CMK (cell line): ENCODE measurements at places on chromosomes 11 and 22.
A peak's percentile ranks its signal among the peaks of the same experiment; 100 is the strongest.

DNA sequence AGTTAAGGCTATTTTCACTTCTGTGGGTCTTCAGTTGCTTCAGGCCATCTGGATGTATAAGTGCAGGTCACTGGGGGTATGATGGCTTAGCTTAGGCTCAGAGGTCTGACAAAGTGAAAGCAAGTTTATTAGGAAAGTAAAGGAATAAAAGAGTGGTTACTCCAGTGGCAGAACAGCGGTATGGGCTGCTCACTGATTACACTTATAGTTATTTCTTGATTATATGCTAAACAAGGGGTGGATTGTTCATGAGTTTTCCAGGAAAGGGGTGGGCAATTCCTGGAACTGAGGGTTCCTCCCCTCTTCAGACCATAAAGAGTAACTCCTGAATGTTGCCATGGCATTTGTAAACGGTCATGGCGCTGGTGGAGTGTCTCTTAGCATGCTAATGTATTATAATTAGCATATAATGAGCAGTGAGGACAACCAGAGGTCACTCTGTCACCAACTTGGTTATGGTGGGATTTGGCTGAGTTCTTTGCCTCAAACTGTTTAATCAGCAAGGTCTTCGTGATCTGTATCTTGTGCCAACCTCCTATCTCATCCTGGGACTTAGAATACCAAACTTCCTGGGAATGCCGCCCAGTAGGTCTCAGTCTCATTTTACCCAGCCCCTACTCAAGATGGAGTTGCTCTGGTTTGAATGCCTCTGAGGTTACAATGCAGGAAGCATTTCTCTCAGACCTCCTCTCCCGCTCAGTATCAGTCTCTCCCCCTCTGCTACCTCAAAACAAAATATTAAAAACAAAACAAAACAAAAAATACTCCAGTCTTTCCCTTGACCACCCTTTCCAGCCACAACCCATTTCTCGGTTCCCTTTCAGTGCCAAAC lies 106.6 kb upstream of the SLC22A12 start:
- DNase-seq: no peak

DNA sequence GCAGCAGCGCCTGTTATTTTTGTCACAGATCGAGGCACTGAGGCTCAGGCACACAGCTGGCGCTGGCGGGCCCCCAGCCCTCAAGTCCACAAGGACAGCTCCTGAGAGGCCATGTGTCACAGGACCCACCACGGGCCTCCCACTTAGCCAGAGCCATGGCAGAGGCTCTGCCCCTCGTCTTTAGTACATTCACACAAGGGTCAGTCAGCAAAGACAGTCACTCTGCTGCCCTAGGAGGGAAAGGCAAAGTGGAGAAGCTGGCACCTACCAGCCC lies 29.1 kb downstream of the GNAZ start:
- DNase-seq: no peak

GRCh38 chr11:8775734-8776133 lies 93.1 kb downstream of the RPL27A start:
- no peak for DNase-seq

DNA sequence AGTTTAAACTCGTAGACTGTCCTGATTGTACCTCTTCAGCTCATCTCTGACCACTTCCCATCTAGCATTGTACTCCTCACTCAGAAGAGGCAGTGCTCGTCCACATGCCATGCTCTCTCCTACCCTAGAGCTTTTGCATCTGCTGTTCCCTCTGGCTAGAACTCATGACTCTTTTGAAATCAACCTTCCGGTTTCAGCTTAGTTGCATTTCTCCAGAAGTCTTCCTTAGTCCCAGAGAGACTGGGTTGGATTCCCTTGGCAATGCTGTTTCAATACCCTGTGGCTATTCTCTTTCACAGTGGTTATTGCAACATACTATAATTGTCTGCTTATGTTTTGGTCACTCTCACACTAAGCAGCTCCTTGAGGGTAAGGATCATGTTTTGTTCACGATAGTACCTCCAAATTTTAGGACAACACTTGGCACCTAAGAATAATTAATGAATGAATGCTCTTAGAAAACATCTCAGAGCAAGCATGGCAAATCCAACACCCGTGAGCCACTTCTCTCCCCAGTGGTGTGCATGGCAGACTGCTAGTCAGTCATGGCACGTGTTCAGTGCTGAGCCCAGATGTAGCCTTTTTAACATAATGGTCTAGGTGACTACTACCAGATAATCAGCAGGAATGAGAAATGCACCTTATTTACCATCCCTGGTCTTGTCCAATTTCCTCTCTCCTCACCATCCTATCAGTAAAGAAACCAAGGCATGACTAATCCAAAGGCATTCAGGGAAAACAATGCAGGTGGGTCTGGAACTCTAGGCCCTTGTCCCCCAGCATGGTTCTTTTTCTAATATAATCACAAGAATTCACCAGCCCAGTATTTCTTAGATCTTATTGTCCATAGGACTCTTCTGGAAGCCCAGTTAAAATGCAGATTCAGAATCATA lies 14.5 kb downstream of the SEPTIN3 start:
- no peak for DNase-seq

DNA sequence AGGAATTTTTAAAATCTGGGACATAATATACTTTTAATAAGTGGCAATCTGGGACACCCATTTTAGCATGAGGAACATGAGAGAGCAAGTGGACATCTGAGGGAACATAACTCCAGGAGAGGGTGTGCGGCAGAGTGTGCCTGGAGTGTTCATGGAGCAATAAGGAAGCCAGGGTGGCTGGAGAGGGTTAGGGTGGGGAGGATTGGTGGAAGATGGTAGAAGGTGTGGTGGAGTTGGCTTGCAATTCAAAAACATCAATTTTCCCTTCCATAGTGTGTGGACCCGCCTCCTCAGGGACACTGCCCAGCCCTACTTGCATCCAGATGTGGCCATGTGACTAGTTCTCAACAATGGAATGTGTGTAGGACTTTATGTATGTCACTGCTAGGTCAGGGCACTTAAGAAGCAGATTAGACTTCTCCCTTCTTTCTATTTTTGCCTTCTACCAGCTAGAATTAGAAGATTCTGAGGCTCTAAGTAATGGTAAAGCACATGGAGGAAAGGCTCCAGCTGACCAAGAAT lies 4.4 kb upstream of the DENND5A start:
- DNase-seq: no peak

DNA sequence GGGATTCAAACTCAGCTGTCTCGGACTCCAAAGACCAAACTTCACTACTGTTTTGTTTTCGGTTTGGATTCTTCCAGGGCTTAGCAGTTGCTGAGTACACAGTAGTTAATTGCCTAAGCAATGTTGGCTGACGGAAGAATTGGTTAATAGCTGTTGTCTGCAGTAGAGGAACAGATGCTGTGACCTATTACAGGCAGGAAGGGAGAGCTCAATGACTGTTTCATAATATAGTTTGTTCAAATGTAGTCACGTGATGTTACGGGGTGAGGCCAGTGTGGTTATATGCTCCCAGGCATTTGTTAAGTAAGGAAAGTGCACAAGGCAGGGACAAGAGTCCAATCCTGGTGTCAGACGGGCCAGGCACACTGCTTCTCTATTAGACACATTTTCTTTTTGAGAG lies 222.6 kb upstream of the CCDC90B start:
- DNase-seq: no peak

GRCh38 chr11:70112017-70112434 lies 33.9 kb downstream of the ANO1 start:
- no peak for DNase-seq

GRCh38 chr22:47065756-47066615 lies 303.5 kb downstream of the TBC1D22A start:
- DNase-seq: no peak

GRCh38 chr11:80388130-80388529 lies 947.3 kb upstream of the TENM4 start:
- DNase-seq: no peak

- peak; percentile 46 for DNase-seq
Observed at GRCh38 chr11:63813563-63814382, 517 bp downstream of the SPINDOC start.

DNA sequence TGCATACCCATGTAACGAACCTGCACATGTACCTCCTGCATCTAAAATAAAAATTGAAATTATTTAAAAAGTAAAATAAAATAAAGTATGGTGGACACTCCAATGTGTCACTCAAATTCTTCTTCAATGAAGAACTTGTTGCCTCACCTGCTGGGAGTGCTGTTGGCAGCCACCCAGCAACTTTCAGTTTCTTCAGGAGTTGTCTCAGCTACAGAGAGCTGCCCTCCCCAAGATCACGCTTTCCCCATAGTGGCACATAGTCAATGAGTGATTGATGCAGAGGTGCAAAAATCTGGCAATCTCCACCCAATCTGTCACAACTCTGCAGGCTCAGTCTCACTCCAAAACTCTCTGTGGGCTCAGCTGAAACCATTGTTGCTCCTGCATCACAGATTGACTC lies 92.3 kb upstream of the C11orf87 start:
- no peak for DNase-seq

- DNase-seq: no peak
Observed at GRCh38 chr11:42837994-42838393, 473.8 kb upstream of the API5 start.

GRCh38 chr11:36453678-36454077 lies 56.4 kb downstream of the TRAF6 start:
- no peak for DNase-seq

DNA sequence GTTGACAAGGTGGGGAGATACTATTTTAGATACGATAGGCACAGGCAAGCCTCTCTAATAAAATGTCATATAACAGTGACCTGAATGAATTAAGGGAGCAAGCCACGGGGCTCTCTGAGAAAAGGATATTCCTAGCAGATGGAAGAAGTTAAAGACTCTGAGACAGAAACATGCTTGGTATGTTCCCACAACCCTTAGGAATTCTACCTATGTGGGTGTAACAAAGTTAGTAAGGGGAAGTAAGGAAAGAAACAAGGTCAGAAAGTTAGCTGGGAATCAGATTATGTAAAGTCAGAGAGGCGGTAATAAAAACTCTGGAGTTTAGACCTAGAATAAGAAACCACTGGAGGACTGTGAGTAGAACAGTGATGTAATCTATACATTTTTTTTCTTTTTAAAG lies 59.7 kb upstream of the GDPD4 start:
- no peak for DNase-seq

DNA sequence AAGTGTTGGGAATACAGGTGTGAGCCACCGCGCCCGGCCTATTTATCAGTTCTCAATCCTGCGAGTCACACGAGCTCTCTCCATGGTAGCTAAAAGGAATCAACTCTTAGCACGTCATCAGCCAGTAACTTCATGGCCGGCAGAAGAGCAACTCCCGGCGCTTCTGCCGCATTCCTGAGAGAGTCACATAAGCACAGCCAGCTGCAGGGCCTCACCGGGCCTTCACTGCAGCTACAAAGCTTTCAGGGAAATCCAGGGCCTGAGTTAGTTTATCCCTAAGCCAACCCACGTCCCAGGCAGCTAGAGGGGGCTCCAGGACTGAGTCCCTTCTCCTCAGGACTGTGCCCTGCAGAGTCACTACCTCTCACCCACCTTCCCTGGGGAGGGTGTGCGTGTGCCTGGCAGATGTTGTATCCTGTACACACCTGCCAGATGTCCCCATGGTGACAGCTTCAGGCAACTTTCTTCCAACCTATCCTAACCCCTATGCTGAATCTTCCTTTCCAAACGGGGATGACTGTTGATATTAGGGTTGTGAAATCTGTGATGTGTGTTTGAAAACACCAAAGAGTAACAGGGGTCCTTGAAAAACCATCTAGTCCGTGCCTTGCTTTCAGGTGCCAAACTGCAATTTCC lies 45.9 kb upstream of the ARFGAP3 start:
- DNase-seq: no peak

- DNase-seq: no peak
Observed at GRCh38 chr22:27459999-27460398, 341.6 kb downstream of the MN1 start.

DNA sequence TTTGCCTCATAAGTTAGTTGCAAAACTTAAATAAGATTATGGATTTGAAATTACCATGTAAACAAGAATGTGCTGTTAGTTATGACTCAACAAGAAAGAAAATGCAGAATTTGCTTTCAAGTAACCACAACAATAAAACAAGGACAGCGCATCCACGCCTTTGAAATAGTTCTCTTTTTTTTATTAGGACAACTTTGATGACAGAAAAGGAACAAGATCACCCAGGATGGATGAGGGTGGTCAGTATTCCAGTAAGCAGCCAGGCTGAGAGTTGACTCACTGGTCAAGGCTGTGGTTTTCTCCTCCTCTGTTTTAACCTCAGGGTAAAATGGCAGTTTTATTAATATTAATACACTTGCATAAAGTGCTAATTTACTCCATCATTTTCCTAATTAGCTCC lies 544.4 kb downstream of the OPCML start:
- no peak for DNase-seq

DNA sequence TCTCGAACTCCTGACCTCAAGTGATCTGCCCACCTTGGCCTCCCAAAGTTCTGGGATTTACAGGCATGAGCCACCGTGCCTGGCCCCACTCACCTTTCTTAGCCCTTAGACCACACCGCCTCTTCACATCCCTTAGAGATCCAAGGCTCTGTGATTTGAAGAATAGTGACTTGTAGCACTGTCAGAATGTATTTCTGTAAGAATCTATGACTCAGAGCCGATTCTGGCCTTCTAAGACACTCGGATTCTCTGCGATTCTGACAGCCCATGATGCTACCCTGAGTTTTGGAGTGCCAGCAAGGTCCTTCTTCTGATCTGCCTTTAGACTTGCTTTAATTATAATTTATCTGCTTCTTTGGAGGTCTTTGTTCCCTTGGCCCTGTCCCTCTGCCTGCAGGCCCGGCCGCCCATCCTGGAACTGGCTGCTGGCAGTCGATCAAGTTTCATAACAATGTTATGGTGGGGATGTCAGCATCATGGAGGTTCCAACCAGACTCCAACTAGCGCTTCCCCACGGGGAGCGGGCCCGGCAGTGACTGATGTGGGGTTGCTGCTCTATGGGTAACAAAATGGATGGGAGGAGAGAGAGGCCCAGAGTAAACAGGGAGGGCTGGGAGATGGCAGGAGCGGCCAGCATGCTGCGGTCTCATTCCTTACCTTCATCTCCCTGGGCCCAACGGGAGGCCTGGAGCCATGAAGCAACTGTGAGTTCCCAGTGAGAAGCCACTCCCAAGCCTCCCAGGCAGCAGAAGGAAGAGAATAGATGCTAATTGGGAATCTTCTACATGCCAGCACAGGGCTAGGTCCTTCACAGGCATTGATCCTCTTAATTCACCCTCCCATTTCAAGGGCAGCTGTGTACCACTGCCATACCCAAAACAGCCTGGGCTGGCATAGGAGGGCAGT lies 55.7 kb upstream of the RASD2 start:
- DNase-seq: no peak
